ENCODE measurements at places on chromosomes 1 and 21. TPM values are rescaled to one million over a fixed set of nuclear protein-coding genes. Genes with fewer than 3 reads are reported as not detected.
A peak's percentile ranks its signal among the peaks of the same experiment; 100 is the strongest.

DNA sequence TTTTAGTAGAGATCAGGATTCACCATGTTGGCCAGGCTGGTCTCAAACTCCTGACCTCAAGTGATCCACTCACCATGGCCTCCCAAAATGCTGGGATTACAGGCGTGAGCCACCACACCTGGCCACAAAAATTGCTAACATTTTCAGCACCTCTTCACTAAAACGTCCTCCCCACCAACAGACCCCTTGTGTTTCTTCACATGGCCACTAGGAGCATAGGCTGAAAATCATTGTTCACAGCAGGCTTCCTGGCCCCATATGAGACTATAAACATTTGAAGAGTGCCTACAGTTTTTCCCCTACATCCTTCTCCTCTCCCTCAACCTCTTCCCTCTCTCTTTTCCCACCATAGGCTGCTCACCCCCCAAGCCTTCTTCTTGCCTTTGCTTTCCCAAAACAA, 28.0 kb upstream of the SFPQ start:
- H3K4me3 ChIP-seq, result no peak overlapping the region
- no peaks in the 10 kb centered on the region for H3K27me3 ChIP-seq

SLC9C2 gene
- not detected for total RNA-seq

GRCh38 chr21:39845571-39846130, 21.6 kb upstream of the PCP4 start:
- no peaks in the 10 kb centered on the region for H3K27me3 ChIP-seq
- H3K27ac ChIP-seq, result no peak overlapping the region
- no peaks in the 10 kb centered on the region for H3K36me3 ChIP-seq

DNA sequence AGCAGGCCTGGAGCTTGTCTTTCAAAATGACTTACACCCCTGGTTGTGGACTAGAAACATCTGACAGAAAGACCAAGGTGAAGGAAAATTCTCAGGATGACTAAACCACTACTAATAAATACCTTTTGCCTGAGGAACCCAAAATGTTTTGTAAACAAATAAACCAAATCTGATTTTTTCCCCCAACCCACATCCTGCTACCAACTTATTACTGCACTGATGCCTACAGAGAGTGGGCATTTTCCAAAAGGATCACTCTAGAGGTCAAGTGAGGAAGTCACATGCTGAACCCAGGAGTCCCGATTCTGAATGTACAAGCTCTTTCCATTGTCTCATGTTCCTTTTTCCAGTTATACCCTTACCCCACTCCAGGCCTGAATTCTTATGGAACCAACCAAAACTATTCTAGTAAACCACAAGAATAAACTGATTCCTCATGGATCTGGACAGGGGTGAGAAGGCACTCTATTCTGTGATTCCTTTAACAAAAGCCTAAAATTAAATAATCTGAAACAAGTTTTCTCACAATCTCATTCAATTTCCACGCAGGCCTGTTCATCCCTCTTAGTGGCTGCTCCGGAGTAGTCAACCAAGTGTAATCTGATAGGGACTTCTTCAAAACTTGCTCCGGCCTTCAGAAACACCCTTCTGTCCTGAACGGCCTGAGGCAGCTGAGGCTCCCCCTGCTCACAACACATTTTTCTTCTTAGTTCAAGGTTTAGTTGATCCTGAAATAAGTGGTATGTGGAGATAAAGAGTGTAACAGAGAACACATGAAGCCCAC, 1.4 kb downstream of the PI4KB start:
- DNase-seq, result no peak
- H3K4me1 ChIP-seq, result peaks cover 18% of the 10 kb centered on the region
- H3K27me3 ChIP-seq, result no peaks in the 10 kb centered on the region
- peaks cover 16% of the 10 kb centered on the region for H3K36me3 ChIP-seq
- peak overlapping the region; percentile 87 for H3K4me3 ChIP-seq

SAMSN1 gene
- 20.5 TPM for total RNA-seq

CSMD2 gene
- total RNA-seq, result 3.0 TPM

DNA sequence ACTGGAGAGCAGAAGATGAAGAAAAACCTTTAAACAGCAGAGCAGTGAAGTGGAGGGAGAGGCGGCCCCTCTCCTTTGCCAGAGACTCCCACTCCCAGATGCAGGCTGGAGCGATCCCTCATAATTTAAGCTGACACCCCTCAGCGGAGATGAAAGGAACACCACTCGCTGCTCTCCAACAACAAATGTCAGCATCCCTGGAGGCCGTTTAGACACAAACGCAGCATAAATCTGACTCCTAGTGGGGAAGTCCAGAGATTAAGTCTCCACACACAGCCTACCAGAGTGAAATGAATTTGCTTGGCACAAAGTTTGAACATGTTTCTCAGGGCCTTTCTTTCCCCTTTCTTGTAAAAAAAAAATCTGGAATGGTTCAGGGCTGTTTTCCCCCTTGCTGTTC, 137.8 kb downstream of the LMX1A start:
- no peaks in the 10 kb centered on the region for H3K36me3 ChIP-seq
- no peak overlapping the region for H3K4me3 ChIP-seq
- no peaks in the 10 kb centered on the region for H3K27me3 ChIP-seq
- no peak for DNase-seq
- H3K4me1 ChIP-seq, result no peaks in the 10 kb centered on the region

DNA sequence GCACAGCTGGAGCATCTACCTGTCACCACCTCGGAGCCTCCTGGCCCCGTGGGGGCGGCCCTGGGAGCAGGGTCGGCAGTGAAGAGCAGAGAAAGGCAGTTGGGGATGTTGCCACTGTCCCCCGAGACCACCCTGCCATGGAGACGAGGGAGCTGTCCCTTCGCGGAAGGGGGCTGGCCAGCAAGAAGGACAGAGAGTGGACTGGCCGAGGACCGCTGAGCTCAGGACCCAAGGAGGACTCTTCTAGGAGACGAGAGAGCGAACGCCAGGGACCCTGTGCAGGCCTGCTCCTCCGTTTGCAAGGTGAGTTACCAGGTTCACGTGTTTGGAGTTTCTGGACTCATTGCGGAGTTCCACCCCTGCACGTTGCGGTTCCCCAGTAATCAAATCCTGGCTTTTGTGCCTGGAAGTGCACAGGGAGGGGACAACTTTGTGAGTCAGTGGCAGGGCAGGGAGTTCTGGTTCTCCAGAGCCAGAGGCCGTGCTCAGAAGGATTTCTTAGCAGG, 5.6 kb upstream of the POFUT2 start:
- no peak overlapping the region for H3K4me3 ChIP-seq
- DNase-seq, result no peak
- peaks cover 31% of the 10 kb centered on the region for H3K4me1 ChIP-seq
- no peaks in the 10 kb centered on the region for H3K36me3 ChIP-seq

VHLL gene
- total RNA-seq, result not detected

- DNase-seq, result no peak
- H3K4me3 ChIP-seq, result peak overlapping the region; percentile 76
- H3K4me1 ChIP-seq, result peaks cover 29% of the 10 kb centered on the region
Observed at GRCh38 chr21:44940116-44940631, 345 bp downstream of the SLX9 start.

LRRC53 gene
- total RNA-seq, result not detected

DNA sequence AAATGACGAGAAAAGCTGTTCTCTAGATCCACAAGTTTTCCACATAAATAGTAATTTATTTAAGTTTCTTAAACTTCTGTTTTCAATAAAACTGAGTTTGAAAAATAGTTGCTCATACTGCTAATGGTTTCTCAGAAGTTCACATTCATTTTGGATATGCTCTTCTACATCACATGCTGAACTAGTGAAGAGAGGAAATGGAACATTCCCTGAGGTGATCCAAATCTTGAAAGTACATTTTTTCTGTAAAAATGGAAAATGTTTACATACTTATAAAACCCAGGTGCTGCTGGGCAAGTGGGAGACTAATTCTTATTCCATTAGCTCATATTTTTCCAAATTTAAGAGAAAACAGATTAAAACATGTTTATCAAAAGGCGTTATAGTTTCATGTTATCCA, 111.7 kb downstream of the ADGRL4 start:
- no peaks in the 10 kb centered on the region for H3K4me1 ChIP-seq
- no peaks in the 10 kb centered on the region for H3K36me3 ChIP-seq
- no peak overlapping the region for H3K4me3 ChIP-seq
- no peaks in the 10 kb centered on the region for H3K27me3 ChIP-seq
- no peak overlapping the region for H3K27ac ChIP-seq

DNA sequence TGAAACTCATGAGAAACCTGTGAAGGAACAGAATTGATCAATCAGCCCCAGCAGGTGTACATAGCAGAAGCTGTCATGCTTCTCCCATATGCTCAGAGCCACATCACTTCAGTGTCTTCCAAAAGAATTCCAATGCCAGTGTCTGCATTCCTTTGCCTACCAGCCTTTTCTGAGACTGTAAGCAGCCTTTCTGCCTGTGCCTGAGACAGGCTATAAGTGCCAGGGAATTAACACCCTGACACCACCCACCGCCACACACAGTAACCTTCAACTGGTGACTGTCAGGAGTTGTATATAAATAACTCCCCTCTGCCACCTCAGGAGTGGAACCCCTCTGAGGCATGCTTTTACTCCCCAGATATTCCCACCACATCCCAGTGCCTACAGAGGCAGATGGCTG, 38.1 kb upstream of the SLAMF9 start:
- no peaks in the 10 kb centered on the region for H3K36me3 ChIP-seq
- no peaks in the 10 kb centered on the region for H3K27me3 ChIP-seq
- no peak overlapping the region for H3K27ac ChIP-seq
- DNase-seq, result no peak

DNA sequence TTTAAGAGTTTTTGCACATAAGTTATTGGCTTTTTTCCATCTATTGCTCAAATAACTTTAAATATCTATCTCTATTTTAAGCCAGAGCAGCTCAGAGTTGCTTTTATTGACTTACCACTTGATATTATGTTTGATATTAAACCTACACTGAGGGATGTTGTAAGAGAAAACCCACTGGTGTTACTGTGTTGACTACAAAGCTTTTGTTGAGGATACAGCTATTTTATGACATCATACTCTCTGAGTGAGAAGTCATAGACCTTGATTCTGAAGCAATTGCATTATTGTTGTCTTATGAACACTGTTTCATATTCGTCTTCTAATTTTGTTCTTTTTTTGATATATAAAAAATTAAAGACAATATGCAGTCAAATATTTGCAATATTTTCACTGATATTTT, 560.4 kb downstream of the PTBP2 start:
- no peak overlapping the region for H3K4me3 ChIP-seq
- H3K27ac ChIP-seq, result no peak overlapping the region
- DNase-seq, result no peak
- no peaks in the 10 kb centered on the region for H3K36me3 ChIP-seq
- H3K27me3 ChIP-seq, result no peaks in the 10 kb centered on the region

DNA sequence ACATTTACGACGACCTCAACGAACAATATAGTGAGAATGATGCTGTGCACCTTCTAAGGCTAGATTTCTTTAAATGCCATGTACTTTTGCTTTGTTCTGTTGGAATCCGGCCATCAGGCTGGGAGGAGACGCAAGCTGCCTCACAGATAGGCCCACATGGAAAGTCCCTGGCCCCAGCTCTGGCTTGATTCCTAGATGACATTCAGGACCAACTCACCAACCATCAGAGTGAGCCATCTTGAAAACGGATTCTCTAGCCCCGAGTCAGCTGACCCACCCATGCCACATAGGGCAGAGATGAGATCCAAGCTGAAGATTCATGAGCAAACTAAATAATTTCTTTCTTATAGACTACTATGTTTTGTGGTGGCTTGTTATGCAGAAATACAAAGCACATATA, 164.4 kb downstream of the ZNF281 start:
- no peak for DNase-seq
- H3K4me3 ChIP-seq, result no peak overlapping the region
- no peaks in the 10 kb centered on the region for H3K36me3 ChIP-seq

DNA sequence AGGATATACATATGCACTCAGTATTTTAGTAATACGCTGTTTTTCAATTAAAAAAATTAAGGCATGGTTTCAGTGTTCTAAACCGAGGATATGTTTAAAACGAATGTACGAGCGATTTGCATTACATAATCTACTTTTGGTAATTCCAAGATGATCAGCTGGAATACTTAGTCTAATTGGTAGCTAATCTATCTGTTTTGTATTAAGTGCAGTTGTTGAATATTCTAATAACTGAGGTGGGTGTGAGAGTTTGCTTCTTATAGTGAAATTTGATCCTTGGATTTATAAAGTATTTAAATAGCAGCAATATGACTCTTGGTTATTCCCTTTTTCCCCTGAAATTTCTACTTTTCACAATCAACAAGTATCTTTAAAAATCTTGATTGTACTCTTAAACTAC, 1.3 kb downstream of the RNF2 start:
- H3K27me3 ChIP-seq, result no peaks in the 10 kb centered on the region
- H3K27ac ChIP-seq, result no peak overlapping the region
- H3K4me3 ChIP-seq, result peak overlapping the region; percentile 87
- H3K36me3 ChIP-seq, result no peaks in the 10 kb centered on the region

- DNase-seq, result no peak
- H3K4me3 ChIP-seq, result no peak overlapping the region
- H3K27ac ChIP-seq, result no peak overlapping the region
- H3K4me1 ChIP-seq, result no peaks in the 10 kb centered on the region
- H3K36me3 ChIP-seq, result no peaks in the 10 kb centered on the region
- no peaks in the 10 kb centered on the region for H3K27me3 ChIP-seq
Observed at GRCh38 chr1:238153253-238153652, 262.5 kb upstream of the ZP4 start.

CNIH3 gene
- total RNA-seq, result not detected

DNA sequence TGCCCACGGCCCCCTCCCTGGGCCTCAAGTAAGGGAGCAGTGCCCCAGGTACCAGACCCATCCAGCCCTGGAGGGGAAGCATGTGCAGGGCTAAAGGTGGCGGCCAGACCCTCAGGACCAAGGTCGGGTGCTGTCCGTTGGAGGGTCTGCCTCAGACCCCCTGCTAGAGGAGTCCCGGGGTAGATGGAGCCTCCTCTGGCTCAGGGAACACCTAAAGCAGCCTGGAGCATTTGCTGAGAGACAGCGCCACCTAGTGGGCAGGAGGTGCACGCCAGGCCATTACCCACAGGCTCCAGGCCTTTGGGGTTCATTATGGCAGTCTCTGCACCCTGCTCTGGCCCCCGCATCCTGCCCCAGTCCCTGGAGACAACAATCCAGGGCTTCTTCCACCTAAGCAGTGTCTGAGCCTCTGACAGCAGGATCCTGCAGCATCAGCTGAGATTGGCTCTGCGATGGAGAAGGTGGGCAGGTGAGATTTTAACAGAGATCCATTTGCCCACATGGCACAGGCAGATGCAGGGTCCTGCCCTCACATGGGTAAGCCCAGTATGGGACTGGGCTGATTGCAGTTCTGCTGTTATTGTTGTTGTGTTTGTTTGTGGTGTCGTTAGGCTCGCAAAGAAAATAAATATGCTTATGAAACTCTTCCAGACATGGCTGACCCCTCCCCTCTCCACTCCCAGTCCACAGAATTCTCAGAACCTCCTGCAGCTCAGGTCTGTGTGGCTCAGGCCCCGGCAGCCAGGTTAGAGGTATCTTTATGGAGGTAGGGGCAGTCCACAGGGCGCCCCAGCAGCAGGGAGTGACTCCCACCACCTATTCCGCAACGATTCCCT, 42.4 kb downstream of the CTNNBIP1 start:
- H3K4me1 ChIP-seq, result no peaks in the 10 kb centered on the region
- DNase-seq, result peak; percentile 43
- H3K4me3 ChIP-seq, result no peak overlapping the region
- H3K27ac ChIP-seq, result no peak overlapping the region
